Activated naive CD4-positive, alpha-beta T cell treated with Interleukin-2 at 50 U/mL for 16 hours (primary cell): ENCODE measurements at places on chromosomes 11 and 22.

DNA sequence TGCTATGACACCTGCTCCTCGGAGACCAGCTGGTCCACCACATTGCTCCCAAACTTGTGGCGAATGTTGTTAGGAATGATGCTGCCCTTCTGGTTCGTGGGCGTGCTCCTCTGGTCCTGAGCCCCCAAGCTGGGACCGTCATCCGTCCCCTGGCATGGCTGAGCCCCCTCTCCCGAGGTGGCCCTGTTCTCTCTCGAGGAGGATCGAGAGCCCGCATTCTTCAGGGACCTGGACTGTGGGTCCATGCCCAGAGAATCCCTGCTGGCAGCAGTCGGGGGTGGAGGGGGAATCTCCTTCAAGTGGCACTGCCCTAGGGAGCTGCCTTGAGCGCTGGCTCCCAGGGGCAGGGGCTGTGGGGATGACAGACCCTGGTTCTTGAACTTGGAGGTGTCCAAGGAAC, 17.4 kb downstream of the TST start:
- no peak for DNase-seq

- no peak for DNase-seq
Measured at GRCh38 chr11:35393098-35393497, 26.3 kb downstream of the SLC1A2 start.

DNA sequence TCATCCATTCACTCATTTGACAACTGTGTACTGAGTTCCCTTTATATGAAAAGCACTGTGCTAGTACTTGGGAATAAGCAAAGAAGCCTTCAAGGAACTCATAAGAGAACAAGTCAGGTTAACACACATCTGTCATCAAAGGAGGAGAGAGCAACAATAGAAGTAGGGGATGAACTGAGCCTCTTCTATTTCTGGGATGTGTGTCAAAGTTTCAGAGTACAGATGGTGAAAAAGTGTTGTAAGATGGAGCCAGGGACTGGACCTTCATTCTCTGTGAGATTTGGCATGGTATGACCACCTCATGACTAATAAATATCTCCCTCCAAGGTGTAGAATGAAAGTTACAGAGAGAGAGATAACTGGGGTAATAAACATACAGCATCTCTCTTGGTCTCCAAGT, 349.8 kb upstream of the PLET1 start:
- no peak for DNase-seq

DNA sequence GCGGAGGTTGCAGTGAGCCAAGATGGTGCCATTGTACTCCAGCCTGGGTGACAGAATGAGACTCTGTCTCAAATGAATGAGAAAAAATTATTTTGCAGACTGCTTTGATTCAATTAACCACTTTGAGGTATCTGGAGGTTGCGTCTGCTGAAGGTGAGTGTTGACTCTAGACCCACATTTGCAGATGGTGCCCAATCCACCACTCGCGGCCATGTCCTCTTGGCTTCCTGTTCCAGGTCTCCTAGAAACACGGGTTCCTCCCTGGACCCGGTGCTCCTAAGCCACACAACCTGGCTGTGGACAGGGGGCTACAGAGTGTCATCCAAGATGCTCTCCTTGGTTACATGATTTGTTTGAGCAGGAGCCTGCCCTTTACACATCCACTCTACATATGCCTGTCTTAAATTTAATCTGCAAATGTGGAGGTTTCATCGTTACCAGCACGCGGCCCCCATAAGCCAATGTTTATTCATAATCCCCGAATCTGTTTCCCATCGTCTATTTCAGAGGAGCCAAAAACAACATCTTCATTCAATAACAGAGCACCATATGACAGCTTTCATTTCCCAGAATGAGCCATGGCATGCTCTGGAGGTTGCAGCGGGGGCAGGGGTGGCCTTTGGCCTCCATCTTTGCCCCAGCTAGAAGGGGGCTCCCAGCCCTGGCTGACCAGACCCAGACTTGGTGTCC, 377.2 kb downstream of the CTTN start:
- no peak for DNase-seq

- no peak for DNase-seq
Measured at GRCh38 chr11:57307666-57308270, 17.0 kb downstream of the TNKS1BP1 start.

DNA sequence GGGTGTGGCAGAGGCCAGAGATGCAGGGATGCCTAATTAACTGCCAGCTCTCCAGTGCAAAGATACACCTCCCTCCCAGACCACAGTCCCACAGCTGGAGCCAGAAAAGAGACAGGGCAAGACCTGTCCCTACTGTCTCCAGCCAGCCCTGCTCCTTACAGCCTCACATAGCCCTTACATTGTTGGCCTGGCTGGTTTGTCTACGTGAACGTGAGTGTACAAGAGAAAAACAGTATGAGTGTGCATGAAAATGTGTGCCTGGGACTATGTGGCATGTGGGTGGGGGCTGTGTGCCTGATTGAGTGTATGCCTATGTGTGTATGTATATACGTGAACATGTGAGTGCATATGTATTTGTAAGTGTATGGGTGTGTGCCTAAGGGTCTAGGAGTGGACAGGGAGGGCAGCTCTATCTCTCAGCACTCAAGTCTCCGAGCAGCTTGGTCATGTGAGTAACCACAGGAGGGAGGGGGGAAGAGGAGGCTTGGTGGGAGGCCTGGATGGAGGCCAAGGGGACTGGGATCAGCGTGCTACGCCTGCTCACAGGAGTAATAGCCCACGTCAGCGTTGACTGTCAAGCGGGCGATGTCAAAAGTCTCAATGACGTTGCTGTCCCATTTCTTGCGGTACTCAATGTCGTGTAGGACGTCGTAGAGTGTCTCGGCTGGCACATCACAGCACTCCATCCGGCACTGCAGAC, 6.6 kb upstream of the ARAP1 start:
- no peak for DNase-seq

- DNase-seq: no peak
Measured at GRCh38 chr11:119709638-119710346, 19.2 kb downstream of the NECTIN1 start.

GRCh38 chr11:74001822-74002286, 7.0 kb downstream of the UCP3 start:
- DNase-seq: no peak

- DNase-seq: no peak
Measured at GRCh38 chr11:74650498-74650897, 58.1 kb downstream of the POLD3 start.

DNA sequence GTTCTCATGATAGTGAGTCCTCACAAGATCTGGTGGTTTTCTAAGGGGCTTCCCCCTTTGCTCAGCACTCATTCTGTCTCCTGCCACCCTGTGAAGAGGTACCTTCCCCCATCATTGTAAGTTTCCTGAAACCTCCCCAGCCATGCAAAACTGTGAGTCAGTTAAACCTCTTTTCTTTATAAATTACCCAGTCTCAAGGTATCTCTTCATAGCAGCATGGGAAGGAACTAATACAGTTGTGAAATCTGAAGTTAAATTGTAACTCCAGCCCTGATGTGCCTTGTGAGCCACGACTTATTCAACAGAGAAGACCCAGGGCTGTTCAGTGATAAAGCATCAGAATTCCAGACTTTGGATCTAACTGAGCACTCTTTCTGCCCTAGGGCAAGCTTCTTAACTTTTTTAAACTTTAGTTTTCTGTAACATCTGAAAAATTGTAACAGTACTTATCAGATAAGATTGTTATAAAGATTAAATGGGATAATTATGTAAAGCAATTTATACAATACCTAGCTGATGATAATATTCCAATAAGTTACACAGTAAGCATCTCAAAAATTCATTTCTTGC, 220.0 kb downstream of the TRPC6 start:
- no peak for DNase-seq

DNA sequence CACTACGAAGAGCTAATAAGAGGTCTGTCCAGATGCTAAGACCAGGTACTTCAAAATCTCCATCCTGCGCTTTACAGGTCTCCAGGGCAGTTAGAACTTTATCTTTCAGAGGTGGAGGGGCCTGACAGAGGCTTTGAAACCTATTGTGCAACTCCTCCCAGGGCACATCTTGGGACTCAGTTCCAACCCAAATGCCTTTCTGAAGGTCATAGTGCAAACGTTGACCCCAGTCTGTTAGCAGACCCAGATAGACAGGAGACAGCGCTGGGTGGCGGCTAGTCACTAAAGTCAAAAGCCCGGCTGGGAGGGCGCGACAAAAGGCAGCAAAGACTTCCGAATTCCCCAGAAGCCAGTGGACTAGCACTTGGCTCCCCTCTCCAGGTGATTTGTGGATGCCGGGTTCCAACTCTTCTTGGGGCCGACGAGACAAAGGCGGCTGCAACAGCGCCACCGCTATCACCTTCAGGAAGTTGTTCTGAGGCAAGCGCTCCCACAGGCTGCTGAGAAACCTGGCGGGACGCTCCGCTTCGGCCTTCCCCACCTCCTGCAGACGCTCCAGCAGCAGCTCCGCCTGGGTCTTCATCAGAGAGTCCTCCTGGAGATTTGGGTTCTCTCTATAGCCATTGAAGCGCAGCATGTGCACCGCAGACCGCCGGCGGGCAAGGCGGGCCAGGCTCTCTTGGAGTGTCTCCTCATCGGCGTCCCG, 728 bp downstream of the FANCF start:
- peak; percentile 67 for DNase-seq

- no peak for DNase-seq
Measured at GRCh38 chr11:128282053-128282452, 305.3 kb downstream of the ETS1 start.

DNA sequence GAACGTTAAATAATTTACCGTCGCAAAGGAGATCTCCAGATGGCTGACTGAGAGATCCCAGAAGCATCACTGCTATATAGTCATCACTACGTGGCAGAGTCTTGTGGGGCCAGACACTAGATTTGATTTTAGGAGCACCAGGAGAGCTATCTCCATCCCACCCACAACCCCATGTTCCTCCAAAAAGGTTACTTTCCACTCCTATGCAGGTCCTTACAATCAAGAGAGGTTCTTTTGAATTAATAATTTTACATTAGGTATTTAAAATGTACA, 19.4 kb downstream of the GUCY1A2 start:
- no peak for DNase-seq

GRCh38 chr22:44697423-44698141, 4.4 kb upstream of the PRR5 start:
- DNase-seq: peak; percentile 88

- DNase-seq: no peak
Measured at GRCh38 chr22:50072714-50073538, 12.3 kb downstream of the MLC1 start.

DNA sequence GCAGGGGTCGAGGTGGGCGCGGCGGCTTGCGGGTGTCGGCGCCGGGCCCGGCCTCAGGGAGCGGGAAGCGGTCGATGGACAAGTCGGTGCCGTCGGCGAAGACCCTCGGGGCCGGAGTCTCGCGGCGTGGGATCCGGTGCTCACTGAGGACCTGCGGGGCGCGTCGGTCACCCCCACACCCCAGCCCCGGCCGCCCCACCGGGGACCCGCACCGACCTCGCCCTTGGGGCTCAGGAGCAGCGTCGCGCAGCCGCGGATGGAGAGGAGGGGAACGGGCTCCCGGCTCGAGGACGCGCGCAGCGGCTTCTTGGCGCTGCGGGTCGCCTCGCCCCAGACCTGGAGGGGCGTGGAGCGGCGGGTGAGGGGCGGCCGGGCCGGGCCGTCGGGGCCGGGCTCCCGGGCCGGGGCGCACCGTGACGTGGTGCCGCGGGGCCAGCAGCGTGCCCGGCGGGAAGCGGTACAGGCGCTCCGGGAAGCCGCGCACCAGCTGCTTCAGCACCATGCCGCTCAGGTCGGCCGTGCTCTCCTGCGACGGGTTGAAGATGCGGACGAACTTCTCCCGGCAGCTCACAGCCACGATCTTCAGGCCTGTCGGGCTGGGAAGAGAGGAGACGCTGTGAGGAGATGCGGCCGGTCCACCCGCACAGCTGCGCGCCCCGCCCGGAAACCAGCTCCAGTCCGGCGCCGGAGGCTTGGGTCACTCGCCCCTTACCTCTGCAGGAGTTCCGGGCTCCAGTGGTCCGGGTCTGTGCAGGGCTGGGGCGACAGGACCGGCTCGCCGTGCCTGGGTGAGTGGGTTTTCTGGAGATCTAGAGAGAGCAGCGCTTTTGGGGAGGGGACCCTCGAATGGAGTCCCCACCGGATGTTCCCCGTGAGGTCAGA, 4.5 kb downstream of the LMNTD2 start:
- no peak for DNase-seq

DNA sequence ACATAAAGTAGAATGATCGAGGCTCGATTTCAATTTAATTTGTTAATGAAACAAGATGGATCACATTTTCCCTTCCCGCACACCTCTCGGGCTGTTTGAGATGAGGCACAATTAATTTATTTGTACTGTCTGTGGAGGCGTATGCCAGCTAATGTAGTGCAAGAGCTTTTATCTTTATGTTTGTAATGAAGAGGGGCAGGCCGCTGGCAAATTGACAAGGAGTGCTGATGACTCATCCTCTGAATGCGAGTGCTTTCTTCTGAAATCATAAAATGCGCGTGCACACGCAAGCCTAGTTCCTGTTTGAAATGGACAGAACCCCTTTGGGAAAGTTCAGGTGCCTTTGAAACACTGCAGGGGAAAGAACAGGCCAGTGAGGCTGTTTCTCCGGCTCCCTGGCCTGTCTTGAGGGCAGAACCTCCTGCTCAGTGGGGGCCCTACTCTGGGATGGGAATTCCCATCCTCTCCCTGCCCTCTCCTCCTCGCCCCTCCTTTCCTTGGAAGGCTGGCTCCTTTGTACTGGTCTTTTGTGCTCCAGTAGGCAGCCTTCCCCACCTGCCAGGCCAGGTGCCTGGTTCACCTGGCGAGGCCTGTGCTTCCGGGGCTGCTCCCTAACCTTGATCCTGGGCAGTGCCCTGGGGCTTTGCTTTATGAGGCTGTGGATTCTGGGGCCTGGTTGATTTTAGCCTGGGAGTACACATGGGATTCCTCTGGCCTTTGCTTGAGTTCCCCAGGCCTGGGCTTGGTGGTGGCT, 50.3 kb downstream of the TEAD1 start:
- DNase-seq: no peak

- DNase-seq: no peak
Measured at GRCh38 chr11:73521621-73522020, 76.3 kb downstream of the FAM168A start.

DNA sequence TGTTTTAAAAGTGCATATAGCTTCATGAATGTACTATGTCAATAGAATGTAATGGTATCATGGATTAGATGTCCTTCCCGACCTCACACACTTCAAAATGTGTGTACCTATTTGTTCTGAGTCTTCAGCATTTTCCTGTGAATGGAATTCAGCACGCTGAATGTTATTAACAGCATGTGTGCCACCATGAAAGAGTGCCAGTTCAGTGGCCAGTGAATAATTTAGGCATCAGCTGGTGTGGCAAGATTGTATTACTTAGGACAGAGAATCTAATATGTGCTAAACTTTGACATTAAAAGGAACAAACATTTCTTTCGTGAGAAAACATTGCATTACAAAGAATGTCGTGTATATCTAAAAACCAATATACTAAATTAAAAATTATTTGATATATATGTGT, 46.4 kb downstream of the HIPK3 start:
- DNase-seq: no peak

DNA sequence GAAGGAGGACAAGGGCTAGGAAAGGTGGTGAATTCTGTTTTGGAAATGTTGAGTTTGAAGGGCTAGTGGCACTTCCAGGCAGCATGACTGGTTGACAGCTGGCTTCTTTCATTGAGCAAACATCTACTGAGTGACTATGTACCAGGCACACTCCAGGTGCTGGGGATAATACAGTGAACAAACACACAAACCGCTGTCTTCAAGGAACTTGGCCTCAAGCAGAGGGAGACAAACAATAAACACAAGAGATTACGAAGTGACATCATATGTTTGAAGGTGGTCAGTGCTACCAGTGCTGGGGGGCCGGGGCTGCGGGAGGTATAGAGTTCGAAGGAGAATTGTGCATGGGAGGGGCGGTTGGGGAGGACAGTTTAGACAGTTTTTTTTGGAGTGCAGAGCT, 197.0 kb upstream of the SORL1-AS1 start:
- no peak for DNase-seq

- DNase-seq: no peak
Measured at GRCh38 chr11:78714539-78714938, 139.9 kb upstream of the NARS2 start.

GRCh38 chr22:49258107-49259010, 569.3 kb downstream of the BRD1 start:
- DNase-seq: no peak
